ENCODE measurements at places on chromosomes 5 and 9.

- DNase-seq: peak; percentile 72
Measured at GRCh38 chr5:172123269-172123692, 64.7 kb downstream of the STK10 start.

DNA sequence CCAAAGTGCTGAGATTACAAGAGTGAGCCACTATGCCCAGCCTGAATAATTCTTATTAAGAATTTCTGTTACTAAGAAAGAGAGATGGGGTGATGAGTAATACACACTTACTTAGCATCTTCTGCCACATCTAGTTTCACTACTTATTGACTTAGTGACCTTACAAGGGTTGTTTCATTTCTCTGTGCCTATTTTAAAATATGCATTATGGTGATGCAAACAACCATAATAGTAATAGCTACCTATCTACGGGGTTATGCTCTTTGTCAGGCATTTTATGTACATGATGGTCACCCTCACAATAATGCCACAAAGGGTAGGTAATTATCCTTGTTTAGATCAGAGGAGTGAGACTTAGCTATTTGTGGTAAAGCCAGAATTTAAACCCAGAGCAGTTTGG is 499.0 kb upstream of the SGCD start:
- no peak for DNase-seq

- DNase-seq: no peak
Measured at GRCh38 chr9:93132946-93133680, 938 bp downstream of the NINJ1 start.

DNA sequence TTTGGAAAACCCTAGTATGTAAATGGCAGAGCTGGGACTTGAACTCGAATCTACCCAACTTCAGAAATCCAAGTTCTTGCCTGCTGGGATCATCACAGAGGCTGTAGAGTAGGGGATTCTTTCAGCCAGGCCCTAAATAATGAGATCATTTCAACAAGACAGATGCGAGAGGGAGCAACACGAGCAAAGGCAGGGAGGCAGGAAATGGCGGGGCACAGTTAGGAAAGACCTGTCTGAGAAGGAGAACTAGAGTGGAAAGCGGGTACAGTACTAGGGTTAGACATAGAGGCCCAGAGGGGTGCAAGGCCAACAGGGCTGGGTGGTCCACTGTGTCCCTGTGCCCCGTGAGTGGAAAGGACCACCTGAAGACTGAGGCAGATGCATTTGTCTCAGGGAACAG is 46.1 kb downstream of the MVB12B start:
- no peak for DNase-seq

- no peak for DNase-seq
Measured at GRCh38 chr5:76941000-76941399, 11.8 kb upstream of the CRHBP start.

DNA sequence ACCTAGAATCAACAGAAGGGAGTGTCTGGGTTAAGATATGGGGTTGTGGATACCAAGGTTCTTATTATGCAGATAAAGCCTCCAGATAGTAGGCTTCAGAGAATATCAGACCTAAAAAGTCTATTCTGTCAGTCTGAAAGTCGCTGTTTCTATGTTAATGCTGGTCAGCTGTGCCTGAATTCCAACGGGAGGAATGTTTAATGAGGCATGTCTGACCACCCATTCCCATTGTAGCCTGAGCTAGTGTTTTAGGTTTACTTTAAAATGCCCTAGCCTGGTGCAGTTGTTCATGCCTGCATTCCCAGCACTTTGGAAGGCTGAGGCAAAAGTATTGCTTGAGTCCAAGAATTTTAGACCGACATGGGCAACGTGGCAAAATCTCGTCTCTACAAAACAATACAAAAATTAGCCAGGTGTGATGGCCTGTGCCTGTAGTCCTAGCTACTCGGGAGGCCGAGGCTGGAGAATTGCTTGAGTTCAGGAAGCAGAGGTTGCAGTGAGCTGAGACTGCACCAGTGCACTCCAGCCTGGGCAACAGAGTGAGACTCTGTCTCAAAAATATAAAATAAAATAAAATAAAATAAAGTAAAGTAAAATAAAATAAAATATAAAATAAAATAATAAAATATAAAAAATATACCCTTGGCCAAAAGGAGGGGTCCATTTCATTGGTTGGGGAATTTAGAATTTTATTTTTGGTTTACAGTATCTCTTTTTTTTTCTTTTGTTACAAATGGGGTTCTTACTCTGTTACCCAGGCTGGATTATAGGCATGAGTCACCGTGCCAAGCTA is 7.8 kb upstream of the SOX30 start:
- no peak for DNase-seq

DNA sequence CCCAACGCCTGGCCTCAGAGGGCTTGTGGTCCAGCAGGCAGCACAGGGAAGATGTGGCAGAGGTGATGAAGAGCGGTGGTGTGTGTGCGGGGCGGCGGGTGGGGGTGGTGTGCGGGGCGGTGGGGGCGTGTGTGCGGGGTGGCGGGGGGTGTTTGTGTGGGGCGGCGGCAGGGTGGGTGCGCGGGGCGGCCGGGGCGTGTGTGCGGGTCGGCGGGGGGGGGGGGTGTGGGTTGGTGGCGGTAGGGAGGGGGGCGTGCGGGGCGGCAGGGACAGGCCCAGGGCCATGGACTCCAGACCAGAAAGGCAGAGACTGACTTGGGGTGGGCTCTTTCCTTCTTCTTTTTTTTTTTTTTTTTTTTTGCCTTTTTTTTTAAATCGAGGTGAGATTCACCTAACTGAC is 4.5 kb upstream of the NACC2 start:
- no peak for DNase-seq

DNA sequence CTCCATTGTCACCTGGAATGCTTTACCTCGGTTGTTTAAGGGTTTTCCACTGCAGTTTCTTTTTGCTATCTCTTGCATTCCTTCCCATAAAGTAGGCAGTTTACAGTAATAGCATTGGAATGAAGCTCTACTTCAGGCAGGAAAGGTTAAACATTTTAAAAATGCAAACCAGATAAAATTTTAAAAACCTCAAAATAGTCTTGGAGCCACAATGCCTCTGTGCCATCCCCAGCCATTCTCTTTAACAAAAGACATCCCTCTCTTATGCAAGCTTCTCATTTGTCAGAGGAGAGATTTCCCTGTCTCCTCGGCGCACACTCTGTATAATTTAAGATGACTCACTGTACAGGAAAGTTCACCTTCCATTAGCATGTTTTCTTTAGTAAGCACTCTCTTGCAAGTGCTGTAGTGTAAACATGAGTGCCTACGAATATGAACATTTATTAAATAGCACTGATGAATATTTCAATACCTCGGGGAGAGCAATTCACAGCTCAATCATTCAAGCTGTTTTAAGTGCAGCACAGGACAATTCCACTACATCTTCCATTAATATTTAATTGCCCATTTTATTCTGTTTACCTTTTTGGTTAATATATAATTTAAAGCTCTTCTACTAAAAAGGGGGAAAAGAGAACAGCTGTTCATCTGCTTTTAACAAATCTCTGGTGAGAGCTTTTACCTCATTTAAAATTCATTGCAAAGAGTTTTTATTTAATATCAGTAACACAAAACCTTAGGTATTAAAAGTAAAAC is 343.6 kb downstream of the SPATA31D1 start:
- DNase-seq: peak; percentile 23

DNA sequence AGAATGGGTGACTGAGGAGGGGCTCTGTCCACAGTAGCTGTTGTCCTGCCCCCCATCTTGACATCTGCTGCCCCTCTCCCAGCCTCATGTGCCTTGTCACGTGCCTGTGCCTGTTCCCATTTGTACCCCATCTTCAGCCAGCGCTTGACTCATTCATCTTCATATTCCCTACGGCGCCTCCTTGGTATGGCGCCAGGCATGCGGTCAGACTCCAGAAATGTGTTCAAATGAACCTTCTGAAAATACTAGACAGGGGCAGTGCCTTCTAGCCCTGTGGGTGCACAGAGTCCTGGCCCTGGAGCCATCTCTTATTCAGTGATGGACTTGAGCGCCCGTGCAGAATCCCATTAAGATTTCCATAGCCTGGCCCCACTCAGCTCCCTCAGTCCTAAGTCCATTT is 46.2 kb downstream of the CFAP77 start:
- no peak for DNase-seq

- peak; percentile 84 for DNase-seq
Measured at GRCh38 chr9:134171316-134172197, 7.2 kb upstream of the RNU6ATAC start.

GRCh38 chr9:94788570-94789105 is 62.1 kb downstream of the AOPEP start:
- no peak for DNase-seq

DNA sequence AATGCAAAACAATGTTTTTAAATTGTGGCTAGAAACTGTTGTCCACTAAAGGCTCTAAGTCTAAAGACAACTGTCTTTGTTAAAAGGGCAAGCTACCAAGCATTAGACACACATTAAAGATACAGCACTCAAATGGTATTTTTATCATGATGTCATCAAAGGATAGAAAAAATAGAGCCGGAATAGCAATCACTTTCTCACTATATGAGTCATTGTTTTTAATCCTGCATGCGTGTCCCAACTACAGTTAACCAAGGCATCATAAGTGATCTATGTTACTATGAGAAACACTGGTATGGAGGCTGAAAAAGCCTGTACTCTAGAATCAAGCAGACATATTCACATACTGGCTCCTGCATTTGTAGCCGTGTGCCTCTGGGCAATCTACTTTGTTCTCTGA is 1.9 kb upstream of the PJA2 start:
- peak; percentile 21 for DNase-seq

- no peak for DNase-seq
Measured at GRCh38 chr5:14501353-14502293, 80.0 kb upstream of the OTULINL start.

DNA sequence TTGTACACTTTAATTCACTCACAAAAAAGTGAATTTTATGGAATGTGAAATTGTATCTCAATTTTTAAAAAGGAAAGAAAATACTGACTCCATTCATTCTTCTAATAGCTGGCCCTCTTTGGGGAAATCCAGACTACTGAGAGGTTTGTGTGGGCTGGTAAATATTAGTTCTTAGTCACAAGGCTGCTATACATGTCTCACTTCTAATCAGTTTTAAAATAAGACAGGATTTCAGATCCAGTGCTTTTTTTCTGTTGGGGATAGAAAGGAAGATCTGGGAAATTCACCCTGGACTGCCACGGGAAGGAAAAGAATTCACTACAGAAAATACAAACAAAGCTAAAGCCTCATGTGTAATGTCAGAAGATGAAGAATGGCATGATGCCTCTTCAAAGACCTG is 32.7 kb upstream of the ADAMTSL1 start:
- DNase-seq: no peak

DNA sequence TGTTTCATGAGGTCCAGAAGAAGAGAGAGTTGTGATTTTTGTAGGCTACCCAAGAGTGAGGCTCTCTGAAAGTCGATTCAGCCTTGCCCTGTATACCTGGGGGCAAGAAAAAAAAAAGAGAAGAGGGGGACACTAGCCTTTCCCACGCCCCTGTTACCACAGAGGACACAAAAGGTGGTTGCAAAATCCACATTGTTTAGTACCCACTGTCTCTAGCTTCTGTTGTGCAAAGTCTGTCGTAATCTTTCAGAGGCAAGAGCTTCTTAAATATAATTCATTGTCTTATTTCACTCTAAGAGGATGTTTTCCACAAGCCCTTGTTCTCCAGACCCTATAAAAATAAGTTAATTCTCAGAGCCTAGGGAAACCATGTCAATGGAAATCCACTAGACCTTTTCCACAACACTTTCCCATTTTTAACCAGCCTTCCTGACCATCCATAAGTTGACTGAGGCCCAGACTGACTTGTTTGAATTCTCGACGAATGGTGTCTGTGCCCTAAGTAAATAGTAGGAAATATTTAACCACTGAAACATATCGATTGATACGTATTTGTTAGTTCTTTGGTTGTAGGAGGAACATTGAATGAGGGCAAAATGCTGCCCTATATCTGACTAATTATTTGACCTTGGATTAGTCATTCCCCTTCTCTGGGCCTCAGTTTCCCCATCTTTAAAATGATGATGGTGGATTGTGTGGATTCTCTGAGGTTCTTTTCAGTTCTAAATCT is 182.7 kb downstream of the PAPPA start:
- no peak for DNase-seq

DNA sequence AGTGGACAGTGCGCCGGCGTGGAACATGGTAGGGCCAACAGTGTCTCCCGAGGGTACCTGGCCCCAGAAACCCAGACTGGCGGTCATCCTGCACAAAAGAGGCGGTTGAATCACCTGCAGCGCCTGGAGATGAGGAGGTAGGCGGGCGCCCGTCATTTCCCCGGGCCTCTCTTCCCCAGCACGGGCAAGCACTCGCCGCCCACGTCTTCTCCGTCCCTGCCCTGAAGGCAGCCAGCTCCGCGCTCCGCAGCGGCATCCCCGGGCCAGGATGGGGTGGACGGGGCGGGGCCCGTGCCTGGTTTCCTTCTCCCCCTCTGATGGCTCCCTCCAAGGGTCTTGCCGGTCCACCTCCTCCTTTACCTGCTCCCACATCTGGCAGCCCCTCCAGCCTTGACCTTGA is 27.1 kb upstream of the N4BP3 start:
- no peak for DNase-seq

DNA sequence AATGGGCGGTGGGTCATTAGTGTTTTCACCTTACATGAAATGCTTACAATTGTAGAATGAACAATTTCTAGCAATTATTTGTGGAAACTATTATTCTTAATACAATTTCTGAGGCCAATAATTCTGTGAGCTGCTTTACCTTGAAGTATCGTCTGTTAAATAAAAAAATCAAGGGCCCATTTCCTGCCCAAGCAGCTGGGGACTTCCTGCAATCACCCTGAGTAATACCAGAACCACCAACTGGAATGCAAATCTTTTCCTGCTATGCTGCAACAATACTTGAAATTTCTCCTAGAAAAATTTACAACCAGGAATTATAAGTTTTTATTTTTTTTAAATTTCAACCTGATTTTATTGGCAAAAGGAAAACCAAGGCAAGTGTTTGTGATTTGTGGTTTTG is 52.6 kb downstream of the ADAMTS16 start:
- no peak for DNase-seq

- DNase-seq: no peak
Measured at GRCh38 chr5:177365845-177366527, 8.3 kb downstream of the RGS14 start.

Data from H54 (cell line).